Dermis microvascular lymphatic vessel endothelial cell (primary cell): ENCODE measurements at places on chromosomes 3 and 15.

DNA sequence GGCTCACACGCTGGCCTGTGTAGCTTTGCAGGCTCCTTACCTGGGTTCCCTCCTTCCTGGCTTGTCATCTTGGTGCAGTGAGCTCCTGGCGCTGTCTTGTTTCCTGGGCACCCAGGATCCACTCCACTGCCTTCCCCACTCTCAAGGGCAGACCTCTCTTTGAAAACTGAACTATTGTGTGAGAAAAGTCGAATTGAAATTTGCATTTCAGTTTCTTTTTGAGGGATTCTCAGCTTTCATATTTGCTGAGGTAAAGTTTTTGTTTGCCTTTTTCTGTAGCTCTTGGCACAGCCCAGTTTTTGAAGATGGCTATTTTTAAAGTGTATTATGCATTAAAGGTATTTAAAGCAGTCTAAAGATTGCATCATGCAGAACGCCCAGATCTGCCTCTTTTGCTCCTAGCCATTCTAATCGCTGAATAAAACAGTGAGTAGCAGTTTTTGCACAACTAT lies 70.1 kb downstream of the CCK start:
- no peak for DNase-seq

- DNase-seq: no peak
Measured at GRCh38 chr3:149077628-149078027, 8.7 kb downstream of the HLTF start.

- no peak for DNase-seq
Measured at GRCh38 chr3:4021162-4021561, 221.9 kb downstream of the LRRN1 start.

- DNase-seq: no peak
Measured at GRCh38 chr3:131401978-131402377, 20.4 kb downstream of the NUDT16 start.
